LNCaP clone FGC (cell line): ENCODE measurements at places on chromosomes 11 and 22.
A peak's percentile ranks its signal among the peaks of the same experiment; 100 is the strongest.

DNA sequence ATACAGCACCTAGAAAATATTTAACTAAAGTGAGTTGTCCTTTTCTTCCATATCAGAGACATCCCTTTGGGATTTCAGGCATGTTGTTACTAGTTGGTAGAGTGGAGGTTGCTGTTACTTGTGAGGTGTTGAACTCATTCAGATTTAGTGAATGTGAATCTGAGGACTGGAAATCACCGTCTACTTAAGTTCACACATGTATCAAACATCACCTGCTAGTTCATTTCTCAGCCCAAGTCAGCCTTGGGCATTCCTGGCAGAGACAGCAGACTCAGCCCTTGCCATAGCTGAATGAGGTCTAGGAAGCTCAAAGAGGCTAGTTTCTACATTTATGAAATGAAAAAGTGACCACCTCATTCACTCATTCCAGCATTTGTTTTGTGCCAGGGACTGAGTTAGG, 9.7 kb downstream of the KDELR3 start:
- DNase-seq = no peak

GRCh38 chr11:95897731-95898130, 26.2 kb downstream of the MTMR2 start:
- no peak for DNase-seq

GRCh38 chr11:28951191-28951590, 843.0 kb downstream of the METTL15 start:
- DNase-seq = no peak

DNA sequence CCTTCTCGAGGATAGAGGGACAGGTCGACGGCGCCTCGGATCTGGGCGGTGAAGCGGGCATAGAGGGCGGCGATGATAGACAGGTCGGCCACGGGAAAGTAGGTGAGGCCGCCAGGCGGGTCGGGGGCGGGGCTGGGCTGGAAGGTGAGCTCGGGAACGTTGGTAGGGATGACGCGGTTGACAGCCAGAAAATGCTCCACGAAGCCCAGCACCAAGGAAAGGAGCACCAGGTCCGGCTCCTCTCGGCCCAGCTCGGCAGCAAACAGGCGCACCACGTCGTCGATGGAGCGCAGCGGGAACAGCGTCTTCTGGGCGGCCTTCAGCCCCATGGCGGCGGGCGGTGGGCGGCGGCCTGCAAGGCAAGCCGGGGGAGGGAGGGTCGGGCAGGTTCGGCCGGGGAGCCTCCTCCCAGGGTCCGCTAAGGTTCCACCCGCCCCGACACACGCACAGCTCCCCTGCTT, 540 bp downstream of the MEN1 start:
- no peak for DNase-seq

DNA sequence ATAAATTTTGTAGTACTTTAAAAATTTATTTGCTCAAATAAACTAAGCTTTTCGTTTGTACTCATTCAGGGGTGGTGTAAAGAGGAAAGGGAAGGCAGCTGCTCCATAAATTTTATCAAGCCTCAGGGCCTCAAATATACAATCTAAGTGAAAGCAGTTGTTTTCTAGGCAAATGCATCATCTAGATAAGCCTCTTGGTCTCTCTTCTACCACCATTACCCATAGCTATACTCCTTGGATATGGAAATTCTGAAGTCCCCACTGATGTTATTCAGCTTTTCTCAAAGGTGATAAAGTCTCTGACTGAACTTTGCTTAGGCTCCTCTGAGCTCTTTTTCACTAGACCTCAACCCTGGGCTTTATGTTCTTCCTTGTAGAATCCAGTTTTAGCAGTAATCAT, 1313.1 kb downstream of the JRKL start:
- DNase-seq = no peak

DNA sequence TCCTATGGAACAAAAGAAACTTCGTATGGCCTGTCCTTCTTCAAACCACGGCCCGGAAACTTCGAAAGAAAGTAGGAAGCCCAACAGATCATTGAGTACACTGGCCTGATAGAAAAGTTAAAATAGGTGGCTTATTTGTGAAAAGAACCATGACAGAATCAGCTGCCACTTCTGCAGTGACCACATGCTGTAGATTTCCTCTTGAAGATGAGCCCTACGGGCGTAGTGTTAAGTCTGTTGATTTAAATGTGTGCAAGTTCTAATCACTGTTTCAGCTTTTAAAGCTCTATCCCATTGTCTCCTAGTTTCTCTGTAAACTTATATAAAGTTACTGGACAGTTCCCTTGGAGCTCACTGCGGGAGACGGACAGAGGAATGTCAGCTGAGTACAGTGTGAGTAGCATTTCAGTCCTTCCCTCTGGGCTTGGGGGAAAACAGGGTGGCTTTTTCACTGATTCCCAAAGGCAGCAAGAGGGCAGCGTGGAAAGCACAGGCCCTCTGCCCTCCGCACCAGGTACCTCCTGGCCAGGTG, 17.8 kb downstream of the SAMM50 start:
- no peak for DNase-seq

- DNase-seq = no peak
Measured at GRCh38 chr11:112227471-112227870, 1.2 kb downstream of the PTS start.

GRCh38 chr11:114959953-114960505, 281.7 kb downstream of the NXPE2 start:
- DNase-seq = no peak

GRCh38 chr11:6232899-6233298, 1.5 kb downstream of the FHIP1B start:
- no peak for DNase-seq

GRCh38 chr11:7538031-7538430, 24.2 kb downstream of the PPFIBP2 start:
- DNase-seq = peak; percentile 67

- no peak for DNase-seq
Measured at GRCh38 chr11:118437208-118438125, 1.2 kb downstream of the KMT2A start.

- DNase-seq = no peak
Measured at GRCh38 chr11:126354631-126355323, 709 bp upstream of the ST3GAL4 start.

DNA sequence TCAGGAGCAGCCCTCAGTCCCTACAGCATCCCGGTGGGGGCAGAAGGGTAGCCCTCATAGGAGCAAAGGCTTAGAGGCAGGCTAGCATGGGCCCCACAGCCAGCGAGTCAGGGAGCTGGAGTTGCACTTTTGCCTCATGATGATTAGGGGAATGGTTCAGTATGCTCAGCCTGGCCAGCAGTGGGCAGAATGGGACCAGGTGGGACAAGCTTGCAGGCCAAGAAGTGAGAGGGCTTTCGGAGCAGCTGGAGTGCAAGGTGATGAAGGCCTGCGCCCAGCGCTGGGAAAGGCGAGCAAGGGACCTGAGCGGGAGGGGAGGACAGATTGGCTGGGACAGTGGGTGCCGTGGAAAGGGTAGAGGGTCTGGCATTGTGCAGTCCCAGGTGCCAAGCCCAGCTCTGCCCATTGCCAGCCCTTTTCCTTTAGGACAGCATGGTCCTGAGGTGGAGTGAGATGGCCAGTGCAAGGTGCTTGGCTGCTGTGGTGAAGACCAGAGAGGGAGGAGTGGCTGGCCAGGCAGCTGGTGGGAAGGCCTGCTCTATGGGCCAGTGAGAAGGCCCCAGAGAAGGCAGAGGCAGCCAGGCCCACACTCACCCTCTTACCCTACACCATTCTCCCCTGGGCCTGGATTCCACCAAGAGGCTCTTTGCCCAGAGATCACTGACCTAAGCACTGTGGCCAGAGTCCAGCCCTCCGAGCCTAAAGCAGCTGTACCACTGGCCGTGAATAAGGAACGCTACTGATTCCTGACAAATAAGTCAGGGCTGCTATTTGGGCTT, 47.9 kb upstream of the SUSD2 start:
- DNase-seq = no peak

DNA sequence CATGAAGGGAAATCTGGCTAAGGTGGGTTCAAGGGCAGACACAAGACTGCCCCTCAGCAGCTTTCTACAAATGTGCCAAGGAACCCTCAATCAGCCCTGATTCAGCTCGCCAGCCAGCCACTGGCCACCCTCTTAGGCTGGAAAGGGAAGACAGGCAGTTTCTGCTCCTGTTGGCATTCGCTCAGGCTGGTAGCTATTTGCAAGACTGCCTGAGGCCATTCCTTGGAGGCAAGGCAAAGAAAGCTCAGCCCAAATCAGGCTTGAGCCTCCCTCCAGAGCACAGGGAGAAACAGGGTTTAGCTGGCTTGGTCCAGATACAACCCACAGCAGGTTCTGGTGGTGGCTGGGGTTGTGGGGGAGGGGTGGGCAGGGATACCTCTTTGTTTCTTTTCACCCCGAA, 19.2 kb downstream of the TP53I11 start:
- DNase-seq = no peak

DNA sequence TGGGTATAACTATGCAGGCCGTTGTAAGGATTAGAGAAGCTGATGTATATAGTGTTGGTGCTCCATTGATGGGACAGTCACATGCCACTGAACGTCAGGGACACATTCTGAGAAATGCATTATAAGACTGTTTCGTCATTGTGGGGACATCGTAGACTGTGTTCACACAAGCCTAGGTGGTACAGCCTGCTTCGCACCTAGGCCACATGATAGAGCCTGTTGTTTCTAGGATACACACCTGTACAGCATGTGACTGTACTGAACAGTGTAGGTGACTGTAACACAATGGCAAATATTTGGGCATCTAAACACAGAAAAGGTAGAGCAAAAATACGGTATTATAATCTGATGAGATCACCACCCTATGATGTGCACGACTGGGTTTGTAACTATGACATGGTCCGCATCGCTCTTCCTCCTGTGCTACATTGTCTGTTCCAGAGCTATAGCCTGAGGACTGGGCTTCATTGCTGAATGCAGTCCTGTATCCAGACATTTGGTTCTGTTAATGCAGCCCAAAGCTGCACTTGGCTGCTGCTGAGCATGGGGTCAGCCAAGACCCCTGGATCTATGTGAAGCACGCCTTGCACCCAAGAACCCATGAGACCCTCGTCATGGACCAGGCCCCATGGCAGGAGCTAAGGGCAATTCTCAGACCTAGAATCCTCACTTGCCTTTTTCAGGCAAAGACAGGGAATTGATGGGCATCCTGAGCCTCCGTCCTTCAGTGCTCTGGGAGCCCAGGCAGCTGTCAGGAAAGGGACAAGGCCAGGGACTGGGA, 51.1 kb upstream of the THY1 start:
- no peak for DNase-seq

DNA sequence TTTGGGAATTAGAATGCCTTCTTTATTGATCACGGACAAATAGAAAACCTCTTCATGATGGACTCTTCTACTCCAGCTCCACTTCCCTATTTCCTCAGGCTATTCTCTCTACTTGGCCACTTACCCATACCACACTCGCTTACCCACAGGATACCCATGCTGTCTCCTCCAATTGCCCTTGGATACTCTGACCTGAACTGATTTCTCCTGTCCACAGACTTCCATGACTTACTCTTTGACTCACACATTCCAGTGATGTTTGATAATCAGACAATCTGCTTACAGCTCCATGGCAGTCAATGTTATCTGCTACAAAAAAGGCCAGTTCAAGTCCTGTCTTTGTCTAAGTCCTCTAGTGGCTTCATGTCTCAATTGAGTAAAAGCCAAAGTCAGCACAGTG, 292.0 kb upstream of the CTSC start:
- DNase-seq = no peak

DNA sequence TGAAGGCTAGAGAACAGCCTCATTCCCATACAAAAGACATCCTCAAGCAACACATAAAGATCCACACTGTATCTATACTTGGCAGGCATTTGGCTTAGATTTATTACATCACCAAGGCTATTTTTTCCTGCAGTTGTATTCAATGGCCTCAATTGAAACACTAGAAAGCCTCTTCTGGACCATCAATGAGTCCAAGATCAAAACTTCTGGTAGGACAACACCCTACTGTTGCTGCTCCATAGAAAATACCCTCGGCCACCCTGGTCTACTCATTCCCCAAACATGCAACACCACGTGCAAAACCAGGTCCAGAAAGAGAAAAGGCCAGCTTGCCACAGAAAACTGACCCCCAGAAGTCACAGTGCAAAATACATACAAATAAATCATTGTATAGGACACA, 56.9 kb upstream of the CADM1 start:
- no peak for DNase-seq

- DNase-seq = no peak
Measured at GRCh38 chr11:63146581-63146980, 2.6 kb upstream of the SLC22A24 start.
